Stimulated activated CD8-positive, alpha-beta memory T cell treated with anti-CD3 and anti-CD28 coated beads, Interleukin-7, amount 100 ng/mL, for 1 hour (primary cell): ENCODE measurements at places on chromosomes 1 and 21.

DNA sequence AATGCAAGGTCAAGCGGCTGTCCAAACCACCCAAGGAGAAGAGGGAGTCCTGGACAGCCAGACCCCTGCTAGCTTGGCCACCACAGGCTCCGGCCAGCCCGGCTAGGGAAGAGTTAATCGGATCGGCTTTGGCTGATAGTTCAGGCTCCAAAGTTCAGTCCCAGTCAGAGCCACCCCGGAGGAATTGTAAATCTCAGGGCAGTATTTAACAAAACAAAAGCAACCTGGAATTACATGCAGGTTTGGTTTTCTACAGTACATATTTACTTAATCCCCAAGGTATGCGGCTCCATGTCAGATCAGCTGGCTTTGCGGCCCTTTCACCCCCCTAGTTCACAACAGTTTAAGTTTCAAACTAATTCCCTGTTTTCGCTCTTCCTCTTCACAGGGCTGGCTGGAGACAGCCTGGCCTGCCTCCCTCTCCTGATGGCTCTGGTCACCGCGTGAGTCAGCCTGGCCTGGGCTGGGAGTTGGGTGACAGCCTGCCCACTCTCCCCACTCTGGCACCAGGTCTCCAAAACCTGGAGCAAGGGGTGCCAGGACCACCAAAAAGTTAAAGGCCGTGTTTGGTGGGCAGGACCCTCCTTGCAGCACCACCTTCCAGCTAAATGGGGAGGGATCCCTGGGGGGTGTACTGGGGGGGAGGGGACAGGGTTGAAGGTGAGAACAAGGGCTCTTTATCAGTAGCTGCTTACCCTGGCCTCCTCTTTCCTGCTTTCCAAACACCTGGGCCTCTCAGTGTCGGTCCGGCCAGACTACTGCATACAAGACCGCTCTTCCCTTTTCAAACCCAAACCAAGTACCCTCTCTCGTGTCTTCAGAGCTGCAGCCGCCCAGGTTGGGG, 1.9 kb downstream of the DHRS3 start:
- DNase-seq = no peak

- no peak for DNase-seq
Measured at GRCh38 chr1:51600965-51601364, 15.9 kb upstream of the OSBPL9 start.

DNA sequence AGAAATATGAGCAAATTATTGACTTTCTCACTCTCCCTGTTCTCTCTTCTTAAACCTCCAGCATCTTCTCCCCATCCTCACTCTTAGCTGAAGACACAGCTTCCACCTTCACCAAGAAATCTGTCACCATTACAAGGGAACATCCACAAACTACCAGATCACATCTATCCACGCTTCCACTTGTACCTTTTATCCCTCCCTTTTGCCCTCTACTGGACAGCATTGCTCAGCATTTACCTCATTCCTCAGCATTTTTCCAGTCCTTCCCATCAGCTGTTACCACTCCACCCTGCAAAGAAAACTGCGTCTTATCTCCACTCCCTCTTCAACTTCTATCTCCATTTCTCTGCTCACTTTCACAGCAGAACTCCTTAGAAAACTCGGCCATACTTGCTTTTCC, 42.6 kb downstream of the KCNJ6 start:
- no peak for DNase-seq

DNA sequence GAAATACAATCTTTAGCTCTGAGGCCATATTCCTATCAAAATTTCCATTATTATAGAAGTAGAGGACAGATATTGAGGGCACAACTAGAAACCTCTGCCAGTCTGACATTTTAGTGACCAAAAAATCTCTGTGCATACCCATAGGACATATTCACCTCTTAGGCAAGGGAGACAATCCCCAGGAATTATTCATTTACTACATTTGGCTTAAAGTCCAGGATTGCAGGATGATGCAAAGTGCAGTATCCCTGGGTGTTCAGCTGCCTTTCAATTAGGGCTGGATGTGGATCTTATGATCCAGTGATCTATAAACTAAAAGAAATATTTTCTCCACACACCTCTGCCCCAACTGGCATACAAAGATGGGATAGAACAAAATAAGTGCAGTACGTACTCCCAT, 50.9 kb downstream of the PTGS2 start:
- no peak for DNase-seq

DNA sequence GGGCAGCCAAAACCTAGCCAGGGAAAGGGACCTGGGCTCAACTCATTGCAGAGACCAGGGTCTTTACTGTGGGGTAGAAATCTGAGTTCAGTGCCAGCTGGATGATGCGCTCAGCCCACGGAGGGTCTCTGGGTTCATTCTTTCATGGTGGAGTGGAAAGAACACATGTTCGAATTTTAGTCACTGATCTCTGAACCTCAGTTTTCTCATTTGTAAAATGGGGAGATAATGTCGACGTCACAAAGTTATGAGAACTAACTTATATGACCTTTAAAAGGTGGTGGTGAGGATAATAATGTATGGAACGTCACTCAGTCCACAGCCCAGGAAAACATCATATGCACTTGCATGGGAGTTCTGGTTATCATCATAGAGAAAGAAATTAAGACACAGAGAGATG, 1.2 kb upstream of the TAL1 start:
- no peak for DNase-seq

- DNase-seq = no peak
Measured at GRCh38 chr1:161913482-161914140, 110.1 kb downstream of the OLFML2B start.

DNA sequence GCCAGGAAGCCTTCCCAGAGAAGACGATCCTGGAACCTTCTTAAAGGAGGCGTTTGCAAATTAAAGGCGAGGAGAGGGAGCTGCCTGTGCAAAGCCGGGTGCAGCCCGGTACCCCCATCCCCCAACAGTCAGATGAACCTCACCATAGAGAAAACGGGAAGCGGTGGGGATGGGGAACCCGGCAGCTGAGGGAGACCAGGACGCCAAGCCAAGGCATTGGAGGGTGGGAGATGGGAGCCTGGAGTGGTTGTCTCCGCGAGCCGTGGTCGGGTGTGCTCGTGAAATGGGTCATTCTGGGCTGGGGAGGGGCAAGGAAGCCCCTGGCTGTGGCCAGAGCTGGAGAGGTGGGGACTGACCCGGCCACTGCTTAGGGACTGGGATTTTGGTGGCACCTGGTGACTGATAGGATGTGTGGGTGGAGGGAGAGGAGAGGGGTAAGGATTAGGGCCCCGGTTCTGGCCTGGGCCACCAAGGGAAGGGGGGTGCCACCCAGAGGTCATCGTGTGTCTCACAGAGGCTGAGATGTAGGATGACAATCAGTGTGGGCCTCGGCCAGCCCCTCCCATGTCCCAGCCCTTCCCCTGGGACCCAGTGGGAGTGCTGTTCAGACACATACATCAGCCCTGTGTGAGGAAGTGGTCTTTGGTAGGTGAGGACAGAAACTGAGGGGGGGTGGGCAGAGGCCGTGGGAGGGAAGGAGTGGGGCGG, 676 bp upstream of the PADI2 start:
- no peak for DNase-seq

DNA sequence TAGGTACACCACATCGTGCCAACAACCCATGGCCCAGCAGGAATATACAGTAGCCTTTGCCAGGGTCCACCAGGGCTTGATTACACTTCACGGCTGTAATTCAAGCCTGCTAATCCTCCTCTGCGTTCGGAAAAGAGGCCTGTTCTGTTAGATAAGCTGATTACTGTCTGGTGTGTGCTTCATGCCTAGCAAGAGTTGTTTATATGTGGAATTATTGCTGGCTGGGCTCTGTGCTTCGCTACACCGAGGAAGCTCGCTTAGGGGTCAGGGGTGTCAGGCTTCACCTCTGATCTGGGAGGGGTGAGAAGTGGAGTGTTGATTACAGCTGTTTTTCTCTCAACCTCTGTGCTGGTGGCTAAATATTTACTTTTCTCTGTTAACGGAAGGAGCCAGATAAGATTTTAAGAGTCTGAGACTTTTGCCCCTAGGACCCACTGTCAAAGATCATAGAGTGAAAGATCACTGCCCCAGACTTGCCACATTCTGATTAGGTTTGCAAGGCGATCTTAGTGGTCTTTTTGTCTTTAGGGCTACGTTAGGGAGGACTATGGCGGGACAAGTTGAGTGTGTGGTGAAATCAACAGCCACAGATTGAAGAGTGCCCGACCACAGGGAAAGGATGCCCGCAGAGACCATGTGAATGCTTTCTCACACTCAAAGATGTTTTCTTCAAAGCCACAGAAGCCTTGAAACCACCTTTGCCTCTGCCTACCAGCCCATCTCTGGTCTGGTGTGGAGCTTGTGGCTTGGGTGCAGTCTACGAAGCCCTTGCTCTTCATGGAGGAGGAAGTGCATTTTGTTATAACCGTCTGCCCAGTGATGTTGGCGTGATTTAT, 216.1 kb downstream of the PBX1 start:
- no peak for DNase-seq

DNA sequence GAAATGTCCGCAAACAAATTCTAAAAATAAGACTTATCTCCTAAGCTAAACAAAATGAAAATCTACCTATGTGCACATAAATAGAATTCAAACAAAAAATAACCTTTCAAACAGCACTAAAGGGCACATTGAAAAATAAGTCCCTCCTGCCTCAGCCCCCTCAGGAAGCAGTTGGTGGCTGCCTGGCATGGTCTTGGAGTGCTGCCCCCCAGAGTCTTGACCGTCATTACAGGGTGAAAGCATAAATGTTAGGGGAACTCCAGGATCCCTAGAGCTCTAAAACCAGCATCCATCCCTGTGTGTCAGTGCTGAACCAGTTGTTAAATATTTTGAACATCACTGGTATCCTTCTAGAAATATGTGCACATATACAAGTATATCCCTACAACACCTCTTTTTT, 6.5 kb upstream of the NPL start:
- no peak for DNase-seq

DNA sequence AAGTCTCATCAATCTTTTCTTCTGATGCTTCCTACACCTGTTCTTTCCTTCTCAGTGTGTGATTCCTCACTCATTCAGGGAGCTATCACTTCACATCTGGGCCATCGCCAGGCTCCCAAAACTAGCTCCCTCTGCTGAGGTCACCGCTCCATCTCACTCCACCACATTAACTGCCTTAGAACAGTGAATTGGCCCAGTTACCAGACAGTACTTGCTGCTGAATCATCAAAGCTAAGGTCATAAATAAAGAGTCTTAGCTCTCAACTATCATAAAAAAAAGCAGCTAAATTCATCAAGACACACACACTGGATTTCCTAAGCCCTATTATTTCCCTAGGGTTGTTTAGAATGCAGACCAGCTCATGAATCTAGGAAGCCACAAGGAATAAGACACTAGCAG, 18.8 kb upstream of the SRM start:
- no peak for DNase-seq

DNA sequence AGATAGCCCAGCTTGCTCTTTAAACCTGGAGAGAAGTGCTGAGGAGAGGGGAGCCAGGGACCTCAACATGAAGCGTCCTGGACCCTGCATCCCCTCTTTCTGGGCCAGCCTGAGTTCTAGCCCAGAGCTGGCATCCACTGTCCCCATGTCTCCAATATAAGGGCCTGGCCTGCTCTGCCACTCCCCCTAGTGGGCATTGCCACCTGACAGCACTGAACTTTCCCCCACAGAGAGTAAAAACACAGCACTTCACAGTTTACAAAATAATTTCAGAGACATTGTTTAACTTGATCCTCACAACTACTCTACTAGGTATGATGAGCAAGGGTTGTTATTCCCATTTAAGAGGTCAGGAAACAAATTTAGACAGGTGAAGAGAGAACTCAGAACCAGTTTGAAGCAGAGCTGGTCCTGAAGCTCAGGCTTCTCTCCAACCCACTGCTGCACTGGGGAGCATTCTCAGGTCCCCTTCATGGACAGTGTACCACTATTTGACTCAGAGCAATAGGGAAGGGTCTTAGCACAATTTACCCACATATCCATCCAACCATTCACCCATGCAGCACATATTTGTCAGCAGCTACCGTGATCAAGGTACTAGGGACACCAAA, 151.2 kb downstream of the DMRTA2 start:
- DNase-seq = no peak

GRCh38 chr1:51649593-51650091, 32.8 kb downstream of the OSBPL9 start:
- DNase-seq = no peak

DNA sequence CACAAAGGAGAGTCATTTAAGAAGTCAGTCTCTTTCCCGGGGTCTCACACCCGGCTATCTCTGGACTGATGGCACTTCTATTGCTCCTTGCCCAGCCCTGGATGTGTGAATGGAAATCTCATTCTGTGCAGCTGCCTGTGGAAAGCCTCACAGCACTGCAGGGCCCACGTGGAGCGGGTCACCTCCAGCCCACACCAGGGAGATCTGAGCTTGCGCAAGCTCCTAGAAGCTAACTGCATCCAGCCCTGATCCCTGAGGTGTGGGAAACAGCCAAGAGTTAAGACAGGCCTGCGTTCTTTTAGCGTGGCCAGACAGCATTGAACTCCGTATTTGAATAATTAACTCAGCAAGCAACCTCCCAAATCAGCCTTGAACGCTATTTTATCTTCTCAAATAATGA, 150.5 kb downstream of the LRIG2 start:
- DNase-seq = no peak

DNA sequence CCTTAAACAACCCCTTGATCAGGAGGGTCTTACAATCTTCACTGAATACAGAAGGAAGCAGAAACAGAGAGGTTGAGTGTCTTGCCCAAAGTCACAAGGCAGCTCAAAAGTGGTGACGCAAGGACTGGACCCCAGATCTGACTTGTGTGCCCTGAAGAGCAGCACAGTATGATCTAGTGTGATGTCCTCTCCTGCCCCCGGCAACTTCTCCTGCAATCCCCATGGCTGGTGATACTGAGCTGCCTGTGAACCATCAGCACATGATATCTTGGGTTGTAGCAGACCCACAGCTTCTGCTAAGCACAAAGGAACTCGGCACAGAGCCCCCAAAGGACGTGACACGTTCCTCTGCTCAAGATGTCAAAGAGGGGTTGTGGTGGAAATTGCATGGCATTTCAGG, 51.2 kb upstream of the EDN2 start:
- DNase-seq = no peak

- no peak for DNase-seq
Measured at GRCh38 chr21:15688016-15688415, 41.8 kb upstream of the USP25 start.

GRCh38 chr1:247966532-247967204, 1.6 kb downstream of the OR2AK2 start:
- no peak for DNase-seq

GRCh38 chr1:65063025-65063424, 85.0 kb upstream of the AK4 start:
- DNase-seq = no peak
